ENCODE measurements at places on chromosomes 13 and 19. TPM values are rescaled to one million over a fixed set of nuclear protein-coding genes. Genes with fewer than 3 reads are reported as not detected.

Gene CLEC11A
- 18.5 TPM for polyA plus RNA-seq

Gene ZNF536
- polyA plus RNA-seq, result 0.30 TPM

Gene DNAAF3
- polyA plus RNA-seq, result 9.0 TPM

Gene GSX1
- polyA plus RNA-seq, result not detected

Gene CYP4F2
- polyA plus RNA-seq, result not detected

Gene PCDH20
- polyA plus RNA-seq, result 1.0 TPM

Gene NLRP11
- polyA plus RNA-seq, result not detected
